ENCODE measurements at places on chromosomes 1 and 21.

GRCh38 chr1:202625416-202626360 lies 84.6 kb downstream of the SYT2 start:
- peak; percentile 62 for DNase-seq

DNA sequence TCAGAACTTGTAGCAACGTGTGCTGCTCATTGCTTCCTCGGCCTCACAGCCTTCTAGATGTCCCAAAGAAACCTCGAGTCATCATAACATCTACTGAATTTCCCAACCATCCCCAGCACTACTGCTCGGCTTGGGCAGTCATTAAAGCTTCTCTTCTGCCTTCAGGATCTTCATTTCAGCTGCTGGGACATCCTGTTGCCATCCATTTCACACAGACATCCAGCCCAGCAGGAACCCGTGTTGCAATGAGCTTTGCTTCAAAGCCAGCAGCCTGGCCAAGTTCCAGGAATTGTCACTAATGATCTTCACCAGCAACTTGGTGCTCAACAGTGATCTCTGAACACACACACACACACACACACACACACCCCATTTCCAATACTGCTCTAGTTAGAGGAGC lies 18.5 kb downstream of the WLS start:
- DNase-seq, result peak; percentile 72

DNA sequence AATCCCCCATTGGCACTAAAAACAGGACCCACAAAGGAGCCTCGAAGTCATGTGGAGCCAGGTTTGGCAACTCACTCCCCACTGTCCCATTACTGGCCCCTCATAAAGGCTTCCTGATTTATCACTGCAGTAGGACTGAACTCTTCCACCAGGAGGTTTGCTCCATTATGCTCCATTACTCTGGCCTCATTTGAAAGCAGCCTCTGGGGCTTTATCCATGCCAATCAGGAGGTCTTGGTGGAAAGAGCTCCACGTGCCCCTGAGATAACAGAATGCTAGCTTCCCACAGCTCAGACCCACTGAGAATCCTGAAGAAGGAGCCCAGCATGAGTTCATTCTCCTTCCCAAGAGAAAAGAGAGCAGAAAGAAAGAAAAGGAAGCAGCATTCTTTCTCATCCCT lies 76.4 kb downstream of the HIVEP3 start:
- no peak for DNase-seq

GRCh38 chr1:17632541-17633184 lies 93.2 kb downstream of the ARHGEF10L start:
- no peak for DNase-seq

DNA sequence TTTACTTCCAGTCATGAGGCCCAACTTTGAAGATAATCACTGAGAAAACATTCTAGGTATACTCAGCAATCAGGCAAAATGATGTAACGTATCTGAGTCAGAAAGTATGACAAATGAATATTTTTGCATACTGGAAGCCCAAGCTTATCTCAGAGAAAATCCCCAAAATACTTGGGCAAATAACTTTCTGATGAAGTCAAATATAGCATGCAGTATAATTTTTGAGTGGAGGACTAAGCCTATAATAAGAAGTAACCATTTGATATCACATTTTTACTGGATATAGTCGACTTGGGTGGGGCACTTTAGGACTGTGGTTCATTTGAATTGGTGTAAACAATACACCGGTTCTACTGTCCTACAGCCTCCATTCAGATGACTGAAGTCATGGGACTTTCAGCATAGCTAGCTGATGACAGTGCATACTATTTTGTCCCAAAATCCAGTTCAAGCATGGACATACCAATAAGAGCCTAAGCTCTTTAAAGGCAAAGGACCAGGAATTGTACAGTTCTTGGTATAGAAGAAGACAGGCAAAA lies 2.3 kb upstream of the GADD45A start:
- DNase-seq, result no peak

DNA sequence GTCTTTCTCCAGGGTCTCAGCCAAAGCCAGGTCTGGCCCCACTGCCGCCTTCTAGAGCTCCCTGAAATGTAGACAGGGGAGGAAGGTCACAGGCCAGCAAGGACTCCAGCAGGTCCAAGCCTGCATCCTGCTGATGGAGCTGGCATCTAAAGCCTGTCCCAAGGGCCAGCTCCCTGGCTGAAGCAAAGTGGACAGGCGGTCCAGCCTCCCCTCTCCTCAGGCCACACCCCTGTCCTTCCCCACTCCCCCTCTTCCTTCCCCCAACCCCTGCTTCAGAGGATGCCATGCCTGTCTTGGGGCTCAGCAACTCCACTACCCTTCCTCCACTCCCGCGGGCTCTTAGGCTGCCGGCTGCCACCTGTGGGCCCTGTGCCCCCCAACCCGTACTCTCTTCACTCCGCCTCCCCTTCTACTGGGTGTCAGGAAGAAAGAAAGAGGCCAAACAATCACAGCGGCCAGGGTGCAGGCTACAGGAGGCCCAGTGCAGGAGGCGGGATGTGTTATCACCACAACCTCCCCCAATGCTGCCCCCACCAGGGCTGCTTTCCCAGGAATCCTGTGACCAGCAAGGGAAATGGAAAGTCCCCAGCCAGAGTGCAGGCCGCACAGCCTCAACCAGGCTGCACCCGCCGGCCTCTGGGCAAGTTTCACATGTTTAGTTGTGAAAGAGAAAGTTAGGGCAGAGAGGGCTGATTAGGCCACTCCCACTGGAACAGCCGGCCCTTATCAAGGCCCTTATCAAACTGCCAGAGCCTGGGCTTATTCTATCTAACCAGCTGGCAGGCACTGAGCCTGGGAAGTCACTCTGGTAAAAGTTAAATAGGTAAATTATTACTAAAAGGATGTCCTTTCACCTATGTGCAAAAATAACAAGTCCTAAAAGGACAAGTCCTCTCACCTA lies 34.1 kb downstream of the ACOT7 start:
- peak; percentile 36 for DNase-seq

GRCh38 chr1:5370311-5370710 lies 621.9 kb downstream of the NPHP4 start:
- DNase-seq, result no peak

DNA sequence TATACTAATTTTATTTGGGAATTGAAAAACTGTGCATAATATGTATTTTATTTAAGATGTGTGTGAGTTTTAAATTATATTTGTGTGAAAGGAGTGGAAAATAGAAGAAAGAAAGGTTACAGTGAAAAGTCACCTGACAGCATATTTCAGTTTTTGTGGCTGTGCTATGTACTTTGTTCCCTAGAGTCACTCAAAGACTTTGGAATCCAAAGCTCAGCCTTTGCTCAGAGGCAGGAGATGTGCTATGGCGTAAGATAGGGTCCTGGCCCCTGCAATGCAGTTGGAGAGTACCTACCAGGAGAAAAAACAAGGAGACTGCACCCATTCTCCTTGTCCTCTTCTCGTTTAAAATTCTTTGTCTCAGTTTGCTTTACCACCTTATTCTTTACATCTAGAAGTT lies 2.9 kb downstream of the CCDC30 start:
- no peak for DNase-seq

GRCh38 chr1:175947771-175948170 lies 204.4 kb upstream of the TNR start:
- peak; percentile 52 for DNase-seq

DNA sequence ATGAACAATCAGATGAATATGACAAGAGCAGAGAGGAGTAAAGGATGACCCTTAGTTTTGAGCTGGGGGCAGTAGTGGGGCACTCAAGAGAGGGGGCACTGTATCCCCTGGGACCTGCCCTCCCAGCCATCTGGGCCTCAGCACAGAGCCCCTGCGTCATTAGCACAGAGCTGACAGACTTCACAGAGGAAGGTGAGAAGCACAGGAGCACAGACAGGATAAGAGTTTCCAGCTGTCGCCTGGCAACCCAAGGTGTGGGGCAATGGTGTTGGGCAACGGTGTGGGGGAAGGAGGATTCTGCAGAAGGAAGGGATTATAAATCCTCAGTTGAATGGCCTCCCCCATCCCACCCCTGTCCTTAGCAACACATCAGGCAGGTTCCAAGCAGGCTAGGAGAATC lies 30.2 kb downstream of the RAB3B start:
- no peak for DNase-seq

- no peak for DNase-seq
Observed at GRCh38 chr1:207101720-207102119, 2.3 kb upstream of the C4BPA start.

GRCh38 chr1:175881246-175881976 lies 138.0 kb upstream of the TNR start:
- no peak for DNase-seq

DNA sequence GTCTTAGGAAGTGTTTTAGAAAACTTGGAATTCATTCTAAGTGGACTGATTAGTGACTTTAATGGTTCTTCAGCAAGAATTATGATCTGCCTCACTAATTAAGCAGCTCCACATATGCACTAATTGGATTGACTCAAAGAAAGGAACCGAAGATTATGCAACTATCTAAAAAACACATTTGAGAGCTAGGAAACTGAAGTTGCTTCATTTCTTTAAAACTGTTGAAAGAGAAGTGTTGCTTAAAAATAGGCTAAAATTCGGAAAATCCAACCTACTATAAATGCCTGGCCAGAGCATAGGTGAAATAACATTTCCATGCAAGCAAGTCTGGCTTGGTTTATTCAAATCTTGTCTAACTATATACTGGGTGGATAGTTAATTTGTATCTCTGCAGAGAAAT lies 502.9 kb upstream of the ZRANB2 start:
- no peak for DNase-seq

- peak; percentile 11 for DNase-seq
Observed at GRCh38 chr1:212529211-212529741, 79.3 kb upstream of the ATF3 start.

- DNase-seq, result no peak
Observed at GRCh38 chr1:117032266-117032665, 27.9 kb upstream of the TTF2 start.

DNA sequence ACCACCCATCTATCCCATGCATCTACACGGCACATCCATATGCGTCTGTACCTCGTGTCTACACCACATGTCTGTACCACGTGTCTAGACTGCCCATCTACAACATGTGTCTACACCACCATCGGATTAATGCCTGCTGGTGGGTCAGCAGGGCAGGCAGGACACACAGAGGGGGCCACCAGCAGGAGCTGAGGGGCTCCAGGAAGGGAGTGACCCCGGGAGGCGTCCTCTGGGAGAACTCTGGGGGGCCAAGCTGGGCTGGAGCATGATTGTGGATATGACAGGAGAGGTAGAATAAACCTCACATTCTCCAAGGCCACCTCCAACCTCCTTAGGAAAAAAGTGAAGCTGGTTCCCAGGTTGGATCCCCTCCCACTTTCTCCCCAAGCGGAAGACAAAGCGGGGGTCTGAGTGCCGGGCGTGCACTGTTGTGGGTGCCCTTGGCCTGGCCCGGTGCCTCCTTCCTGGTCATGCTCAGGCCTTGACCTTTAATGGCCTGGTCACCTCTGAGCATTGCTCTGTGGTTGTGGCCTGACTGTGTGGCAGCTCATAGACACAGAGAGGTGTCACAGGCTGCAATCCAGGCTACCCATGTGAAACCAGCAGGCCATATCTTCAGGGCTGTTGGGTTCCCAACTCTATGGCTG lies 881 bp upstream of the ACTRT2 start:
- DNase-seq, result no peak

GRCh38 chr1:4854367-4854766 lies 200.0 kb downstream of the AJAP1 start:
- no peak for DNase-seq

- DNase-seq, result no peak
Observed at GRCh38 chr1:54857746-54858561, 29.0 kb downstream of the DHCR24 start.

GRCh38 chr1:8818325-8818775 lies 910 bp upstream of the RERE start:
- DNase-seq, result peak; percentile 68

DNA sequence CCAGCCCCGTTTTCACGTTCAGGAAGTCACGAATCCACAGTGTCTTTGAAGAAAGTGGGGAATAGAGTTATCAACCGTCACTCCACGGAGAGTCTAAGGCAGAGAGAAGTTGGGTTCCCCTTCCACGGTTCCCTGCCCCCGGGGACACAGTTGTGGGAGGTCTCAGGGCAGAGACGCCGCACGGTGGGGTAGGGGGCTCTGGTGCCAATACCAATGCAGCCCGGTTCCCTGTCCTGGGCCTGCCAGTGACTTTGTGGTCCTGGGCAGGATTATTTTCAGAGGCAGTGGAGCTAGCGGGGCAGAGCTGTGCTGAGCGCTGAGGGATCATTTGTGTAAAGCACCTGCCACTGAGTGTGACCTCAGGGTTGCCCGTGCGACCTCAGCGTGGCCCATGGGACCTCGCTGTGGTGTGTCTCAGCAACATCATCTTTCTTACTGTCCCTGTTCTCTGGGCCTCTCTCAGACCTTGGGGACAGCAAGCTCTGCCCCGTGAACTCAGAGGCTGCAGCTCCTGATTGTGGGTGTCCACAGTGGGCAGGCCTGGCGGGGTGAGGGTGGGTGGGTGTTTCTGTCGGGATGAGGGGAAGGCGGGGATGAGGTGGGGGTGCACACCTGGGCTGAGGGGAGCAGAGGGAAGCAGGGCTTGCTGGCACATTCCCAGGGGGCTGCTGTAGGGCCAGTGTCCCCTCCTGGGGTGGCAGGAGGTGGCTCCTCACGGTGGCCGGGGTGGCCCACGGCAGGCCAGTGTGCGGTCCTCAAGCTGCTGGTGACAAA lies 65.2 kb downstream of the AGPAT3 start:
- no peak for DNase-seq

- peak; percentile 83 for DNase-seq
Observed at GRCh38 chr1:54121482-54122134, 31.2 kb downstream of the CDCP2 start.

GRCh38 chr1:34549199-34549598 lies 205.6 kb upstream of the GJB5 start:
- no peak for DNase-seq

- DNase-seq, result no peak
Observed at GRCh38 chr1:200173097-200173618, 145.6 kb downstream of the NR5A2 start.

- no peak for DNase-seq
Observed at GRCh38 chr1:37673920-37674319, 18.4 kb upstream of the CDCA8 start.

DNA sequence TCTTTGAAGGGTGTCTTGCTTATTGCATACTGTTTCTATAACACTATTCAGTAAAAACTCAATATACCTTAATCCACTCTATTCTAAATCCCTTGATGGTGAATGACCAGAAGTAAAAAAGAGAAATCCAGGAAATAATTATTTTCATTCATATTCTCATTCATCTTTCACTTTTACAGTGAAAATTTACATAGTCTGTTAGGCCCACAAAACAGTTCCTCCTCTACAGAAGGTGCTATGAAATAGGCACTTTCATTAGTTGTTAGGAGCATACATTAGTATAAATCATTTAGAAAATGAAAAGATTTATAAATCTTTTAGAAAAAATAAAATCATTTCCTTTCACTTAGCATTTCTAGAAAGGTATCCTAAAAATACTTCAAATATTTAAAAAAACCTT lies 115.1 kb downstream of the LHX4 start:
- no peak for DNase-seq

DNA sequence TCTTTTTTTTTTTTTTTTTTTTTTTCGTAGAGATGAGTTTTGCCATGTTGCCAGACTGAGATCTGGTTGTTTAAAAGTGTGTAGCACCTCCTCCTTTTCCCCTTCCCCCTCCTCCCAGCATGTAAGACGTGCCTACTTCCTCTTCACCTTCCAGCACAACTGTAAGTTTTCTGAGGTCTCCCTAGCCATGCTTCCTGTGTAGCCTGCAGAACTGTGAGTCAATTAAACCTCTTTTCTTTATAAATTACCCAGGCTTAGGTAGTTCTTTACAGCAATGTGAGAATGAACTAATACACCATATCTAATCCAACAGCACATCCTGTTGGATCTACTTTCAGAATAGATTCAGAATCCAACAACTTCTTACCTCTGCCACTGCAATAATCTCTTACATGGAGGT lies 111.1 kb downstream of the CLIC6 start:
- no peak for DNase-seq

Measured in muscle of leg (tissue), 16 donors.